ENCODE measurements at places on chromosomes 2 and 18.

DNA sequence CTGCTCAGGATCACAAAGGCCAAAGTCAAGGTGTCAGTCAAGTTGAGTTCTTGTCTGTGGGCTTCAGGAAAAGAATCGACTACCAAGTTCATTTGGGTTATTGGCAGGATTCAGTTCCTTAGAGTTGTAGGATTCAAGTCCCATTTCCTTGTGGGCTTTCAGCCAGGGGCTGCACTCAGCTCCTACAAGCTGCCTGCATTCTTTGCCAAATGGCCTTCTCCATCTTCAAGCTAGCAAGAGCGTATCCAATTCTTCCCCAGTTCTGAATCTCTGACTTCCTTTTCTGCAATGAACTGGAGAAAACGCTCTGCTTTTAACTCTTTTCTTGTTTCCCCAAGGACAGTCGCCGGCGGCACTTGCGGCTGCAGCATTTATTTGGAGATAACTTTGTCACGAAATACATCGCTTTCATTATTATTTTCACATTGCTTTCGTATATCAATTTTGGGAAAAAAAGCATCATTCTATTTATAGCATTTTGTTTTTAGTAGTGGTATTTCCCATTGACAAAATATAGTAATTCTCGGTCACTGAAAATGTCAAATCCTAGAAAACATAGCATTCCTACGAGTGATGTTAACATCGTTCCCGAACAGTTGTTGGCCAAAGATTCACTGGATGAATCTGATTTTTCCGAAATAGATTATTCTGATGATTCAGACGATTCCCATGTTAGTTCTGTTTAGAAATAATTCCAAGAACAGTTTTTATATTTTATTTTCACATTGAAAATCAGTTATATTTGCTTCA lies 59.6 kb upstream of the SERPINE2 start:
- no peak for DNase-seq

GRCh38 chr2:112542984-112543661 lies 858 bp downstream of the POLR1B start:
- no peak for DNase-seq

- DNase-seq = no peak
Measured at GRCh38 chr2:121567957-121568409, 37.3 kb downstream of the RNU4ATAC start.

DNA sequence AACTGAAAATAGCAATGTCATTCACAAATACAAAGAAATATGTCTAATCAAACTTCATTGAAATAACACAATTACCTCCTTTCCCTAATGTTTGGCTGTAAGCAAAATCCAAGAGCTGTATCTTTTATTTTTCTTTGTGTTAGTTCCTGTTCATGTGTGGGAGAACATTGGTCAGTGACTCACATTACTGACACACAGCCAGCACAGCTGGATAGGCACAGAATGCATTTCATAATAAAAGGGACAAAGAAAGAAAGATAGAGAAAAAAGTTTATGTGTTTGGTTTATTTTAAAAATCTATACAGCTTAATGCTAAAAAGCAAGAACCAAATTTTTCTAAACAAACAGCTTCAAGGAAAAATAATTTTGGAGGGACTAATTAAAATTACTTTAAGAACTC lies 185.6 kb upstream of the COL3A1 start:
- DNase-seq = no peak

DNA sequence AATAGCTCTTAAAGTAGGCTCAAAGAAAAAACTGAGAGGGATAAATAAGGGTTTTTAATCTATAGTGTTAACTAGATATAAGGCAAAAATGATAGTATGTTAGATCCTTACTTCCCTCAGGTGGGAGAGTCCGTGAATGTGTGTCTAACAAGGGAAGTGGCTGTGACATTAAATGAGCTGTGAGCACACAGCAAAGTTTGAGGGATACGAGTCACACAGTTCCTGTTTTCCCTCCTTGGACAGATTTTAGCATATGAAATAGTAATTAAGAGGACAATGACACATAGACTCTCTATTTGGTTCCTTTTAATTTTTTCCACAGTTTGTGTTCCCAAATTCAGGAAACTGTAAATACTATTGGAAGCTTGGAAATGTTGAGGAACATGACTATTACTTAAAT lies 148.4 kb upstream of the CAVIN2 start:
- DNase-seq = no peak

- no peak for DNase-seq
Measured at GRCh38 chr18:28176948-28177827, at the start of gene CDH2. Gene CDH2, minus strand, starts transcription at chr18:28177130. Its CDS starts 108 bp downstream, at chr18:28177022.

GRCh38 chr2:46315103-46315890 lies 18.1 kb downstream of the EPAS1 start:
- DNase-seq = no peak

GRCh38 chr2:161039071-161039470 lies 121.2 kb upstream of the TANK start:
- DNase-seq = no peak
